ENCODE measurements at places on chromosomes 5 and 9. TPM values are rescaled to one million over a fixed set of nuclear protein-coding genes. Genes with fewer than 3 reads are reported as not detected.

GRCh38 chr5:50962934-50963872, 296.8 kb downstream of the PARP8 start:
- peak; percentile 86 for DNase-seq

DNA sequence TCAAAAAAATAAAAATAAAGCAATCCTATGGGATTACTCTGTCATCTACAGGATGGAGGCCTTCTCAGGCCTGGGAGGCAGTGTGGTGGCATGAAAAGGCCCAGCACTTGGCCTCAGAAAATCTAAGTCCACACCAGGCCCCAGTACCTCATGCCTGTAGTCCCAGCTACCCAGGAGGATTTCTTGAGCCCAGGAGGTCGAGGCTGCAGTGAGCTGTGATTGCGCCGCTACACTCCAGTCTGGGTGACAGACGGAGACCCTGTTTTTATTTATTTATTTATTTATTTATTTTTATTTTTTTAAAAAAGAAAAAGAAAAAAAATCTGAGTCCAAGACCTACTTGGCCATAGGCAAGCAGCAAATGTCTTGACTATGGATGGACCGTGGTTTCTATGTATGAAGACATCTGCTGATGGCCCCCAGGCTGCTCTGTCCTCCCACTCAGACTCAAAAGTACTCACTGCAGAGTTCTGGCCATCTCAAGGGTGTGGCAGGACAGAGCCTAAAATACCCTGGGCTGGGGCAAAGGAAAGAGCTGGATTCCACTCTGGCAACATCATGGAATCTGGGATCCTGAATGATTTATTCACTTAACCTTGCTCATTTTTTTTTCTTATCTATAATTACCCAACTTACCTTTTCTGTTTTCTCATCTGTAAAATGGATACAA, 55.0 kb downstream of the ARHGEF37 start:
- no peak for DNase-seq

DNA sequence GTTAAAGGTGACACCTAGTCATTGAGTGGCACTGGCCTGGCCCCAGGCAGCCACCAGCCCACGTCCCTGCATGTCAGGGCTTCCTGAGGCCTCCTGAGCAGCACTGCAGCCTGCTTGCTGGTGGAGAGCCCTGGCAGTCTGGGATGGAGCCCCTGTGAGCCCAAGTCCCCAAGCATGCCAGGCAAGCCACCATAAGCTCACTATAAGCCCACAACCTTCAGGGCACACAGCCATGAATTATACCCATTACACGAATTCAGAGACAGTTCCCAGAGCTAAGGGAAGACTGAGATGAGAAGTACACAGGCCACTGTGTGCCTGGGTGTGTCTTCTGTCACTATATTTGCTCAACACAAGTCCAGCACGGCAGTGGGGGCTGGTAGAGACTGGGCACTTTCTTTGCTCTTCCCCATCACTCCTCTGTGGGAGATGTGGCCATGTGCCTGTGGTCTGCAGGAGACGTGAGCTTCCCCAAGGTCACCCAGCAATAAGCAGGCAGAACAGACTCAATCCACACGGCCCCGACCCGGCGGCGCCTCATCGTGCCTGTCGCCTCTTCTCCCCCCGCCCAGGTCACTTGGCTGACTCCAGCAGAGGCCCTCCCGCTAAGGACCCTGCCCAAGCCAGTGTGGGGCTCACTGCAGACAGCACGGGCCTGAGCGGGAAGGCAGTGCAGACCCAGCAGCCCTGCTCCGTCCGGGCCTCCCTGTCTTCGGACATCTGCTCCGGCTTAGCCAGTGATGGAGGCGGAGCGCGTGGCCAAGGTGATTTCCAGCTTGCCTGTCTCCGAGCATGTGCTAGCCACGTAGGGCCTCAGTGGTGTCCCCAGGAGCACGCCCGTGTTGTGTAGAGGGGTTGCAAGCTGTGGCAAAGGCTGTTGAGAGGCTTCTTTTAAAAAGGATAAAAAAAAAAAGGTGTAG, 114.8 kb downstream of the WNK2 start:
- DNase-seq, result no peak

GRCh38 chr5:102411-103043, 10.6 kb downstream of the PLEKHG4B start:
- DNase-seq, result no peak

The GFI1B gene
- not detected for total RNA-seq

DNA sequence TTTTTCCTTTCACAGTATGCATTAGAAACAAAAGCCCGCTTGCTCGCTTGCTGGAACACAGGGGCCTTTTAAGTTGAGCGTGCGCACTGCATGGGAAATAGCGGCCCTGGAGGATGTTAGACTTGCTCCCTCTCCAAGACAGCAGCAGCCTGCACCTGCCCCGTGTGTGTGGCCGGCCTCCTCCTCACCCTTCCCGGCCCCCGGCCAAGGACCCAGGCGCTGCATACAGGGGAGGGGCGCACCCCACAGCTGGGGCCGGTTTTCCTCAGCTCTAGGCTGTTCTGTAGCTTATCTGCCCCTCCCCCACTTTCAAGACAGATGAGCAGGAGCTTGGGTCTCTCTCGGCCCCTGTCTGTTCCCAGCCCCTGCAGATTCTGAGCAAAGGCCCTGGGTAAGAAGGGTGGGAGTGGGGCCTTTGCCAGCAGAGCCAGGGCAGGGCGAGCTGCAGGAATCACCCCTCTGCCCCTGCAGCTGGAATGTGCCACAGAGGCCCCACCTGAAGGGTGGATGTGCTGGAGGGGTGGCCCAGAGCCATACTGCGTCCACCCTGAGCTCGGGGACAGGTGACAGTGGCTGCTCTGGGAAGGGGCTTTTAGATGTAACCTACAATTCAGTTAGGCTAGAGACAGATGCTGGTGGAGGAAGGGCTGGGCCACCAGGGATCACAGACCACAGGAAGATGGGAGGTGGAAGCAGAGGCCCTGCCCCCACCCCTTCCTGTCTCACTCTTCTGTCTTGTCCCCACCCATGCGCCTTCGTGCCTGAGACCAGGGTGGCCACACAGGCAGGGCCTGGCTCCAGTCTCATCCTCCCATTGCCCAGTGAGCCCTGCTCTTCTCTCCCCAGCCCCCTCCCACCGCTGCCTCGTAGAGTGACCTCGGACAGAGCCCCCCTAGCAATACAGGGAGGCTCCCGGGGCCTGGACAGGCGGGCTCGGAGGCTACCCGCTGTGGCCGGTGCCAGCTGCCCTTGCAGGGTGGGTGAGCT, 132.4 kb downstream of the DAB2IP start:
- DNase-seq, result no peak

The HAND1 gene
- total RNA-seq, result not detected
